Uterus (tissue), 4 donors: ENCODE measurements at places on chromosomes 5 and 9.
A peak's percentile ranks its signal among the peaks of the same experiment; 100 is the strongest.

DNA sequence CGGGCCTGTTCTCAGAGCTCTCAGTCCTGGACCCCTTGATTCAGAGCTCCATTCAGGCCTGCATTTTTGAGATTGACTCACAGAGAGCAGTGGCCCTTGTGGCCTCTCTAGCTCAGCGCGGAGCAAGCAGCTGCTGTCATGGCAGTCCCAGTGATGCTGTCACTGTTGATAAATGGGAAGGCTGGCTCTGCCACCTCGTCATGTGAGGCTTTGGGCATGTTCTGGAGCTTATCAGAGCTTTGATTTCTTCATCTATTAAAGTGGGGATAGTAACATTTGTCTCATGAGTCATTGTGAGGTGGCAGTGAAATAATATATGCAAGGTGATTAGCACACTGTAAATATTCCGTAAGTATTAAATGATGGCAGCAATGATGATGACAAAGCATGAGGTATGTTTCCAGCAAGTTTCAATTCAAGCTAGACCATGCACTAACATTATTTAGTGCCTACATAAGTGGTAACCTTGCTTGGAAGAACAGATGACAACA, 126.4 kb upstream of the CXCL14 start:
- DNase-seq = no peak

DNA sequence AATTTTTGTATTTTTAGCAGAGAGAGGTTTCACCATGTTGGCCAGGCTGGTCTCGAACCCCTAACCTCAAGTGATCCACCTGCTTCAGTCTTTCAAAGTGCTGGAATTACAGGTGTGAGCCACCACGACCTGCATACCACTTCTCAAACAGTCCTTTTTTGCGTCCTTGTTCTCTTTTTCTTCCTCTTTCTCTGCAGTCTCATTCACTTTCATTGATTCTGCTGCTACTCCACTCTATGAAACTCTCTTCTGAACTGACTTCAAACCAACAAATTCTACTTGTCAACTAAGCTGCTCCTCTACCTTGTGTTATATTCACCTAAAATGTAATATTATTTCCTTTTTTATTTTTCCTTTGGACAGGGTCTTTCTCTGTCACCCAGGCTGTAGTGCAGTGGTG, 7.9 kb downstream of the NSD1 start:
- DNase-seq = no peak

DNA sequence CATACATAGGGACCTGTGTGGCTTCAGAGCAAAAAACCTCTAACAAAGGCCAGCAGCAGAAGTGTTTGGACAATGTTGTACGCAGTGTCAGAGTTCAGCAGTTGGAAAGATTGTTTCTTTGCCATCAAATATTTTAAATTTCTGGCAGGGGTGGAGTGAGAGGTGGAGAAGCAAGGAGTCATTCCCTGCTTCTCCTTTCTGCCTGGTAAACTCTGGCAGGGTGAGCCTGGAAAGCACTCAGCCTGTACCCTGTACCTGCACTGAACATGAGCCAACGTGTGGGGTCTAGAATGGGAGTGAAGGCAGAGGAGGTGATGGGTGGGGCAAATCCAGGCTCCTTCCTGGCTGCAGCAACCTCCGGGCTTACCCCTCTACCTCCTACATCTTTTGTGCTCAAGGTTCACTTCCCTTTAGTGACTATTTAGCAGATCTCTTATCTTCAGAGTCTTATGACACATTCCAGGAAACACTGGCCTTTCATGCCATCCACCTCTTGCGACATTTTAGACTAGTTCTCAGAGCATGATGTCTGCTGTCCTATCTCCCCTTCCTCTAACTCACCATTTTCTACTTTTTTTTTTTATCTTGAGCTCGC, 445.0 kb upstream of the PIK3R1 start:
- no peak for DNase-seq

DNA sequence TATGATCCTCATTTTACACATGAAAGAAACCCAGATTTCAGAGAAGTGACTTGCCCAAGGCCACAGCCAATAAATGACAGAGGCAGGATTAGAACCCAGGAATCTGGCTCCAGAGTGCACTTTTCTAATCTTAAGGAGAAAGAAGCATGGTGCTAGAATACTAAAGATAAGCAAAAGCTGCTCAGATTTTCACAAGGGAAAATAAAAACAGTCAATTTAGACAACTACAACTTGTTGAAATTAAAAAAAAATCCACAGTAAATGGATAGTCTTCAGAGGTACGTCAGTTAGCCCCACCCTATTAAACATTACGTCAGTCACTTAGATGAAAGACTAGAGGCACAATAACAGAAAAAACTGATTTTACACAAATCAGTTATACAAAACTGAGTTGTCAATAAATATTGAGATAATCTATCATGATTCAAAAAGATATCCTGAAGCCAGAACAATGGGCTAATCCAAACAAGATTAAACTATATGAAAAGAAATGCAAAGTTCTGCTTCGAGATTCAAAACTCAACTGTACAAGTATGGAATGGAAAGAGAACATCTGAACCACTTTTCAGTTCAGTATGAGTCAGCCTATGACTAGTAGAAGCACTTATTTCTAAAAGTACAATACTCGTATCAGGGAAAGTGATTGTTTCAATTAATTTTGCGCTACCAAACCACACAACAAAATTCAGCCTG, 9.3 kb downstream of the TMEM245 start:
- DNase-seq = no peak

- no peak for DNase-seq
Observed at GRCh38 chr5:71828291-71829040, 109.4 kb downstream of the CARTPT start.

- no peak for DNase-seq
Observed at GRCh38 chr9:84694248-84694647, 24.7 kb downstream of the NTRK2 start.

DNA sequence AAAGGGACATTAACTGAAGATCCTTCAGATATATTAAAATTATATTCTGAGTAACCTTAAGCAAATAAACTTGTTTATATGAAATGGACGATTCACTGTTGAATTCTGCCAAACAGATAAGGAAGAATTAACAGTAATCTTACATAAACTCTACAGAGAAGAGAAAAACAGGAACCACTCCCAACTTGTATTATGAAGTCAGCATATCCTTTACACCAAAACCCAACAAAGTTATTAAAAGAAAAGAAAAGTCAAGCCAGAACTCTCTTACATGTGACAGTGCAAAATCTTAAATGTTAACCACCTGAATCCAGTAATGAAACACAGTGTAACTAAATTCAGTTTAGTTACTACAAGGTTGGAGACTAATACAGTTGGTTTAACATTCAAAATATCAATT, 185.8 kb downstream of the DEPDC1B start:
- no peak for DNase-seq

DNA sequence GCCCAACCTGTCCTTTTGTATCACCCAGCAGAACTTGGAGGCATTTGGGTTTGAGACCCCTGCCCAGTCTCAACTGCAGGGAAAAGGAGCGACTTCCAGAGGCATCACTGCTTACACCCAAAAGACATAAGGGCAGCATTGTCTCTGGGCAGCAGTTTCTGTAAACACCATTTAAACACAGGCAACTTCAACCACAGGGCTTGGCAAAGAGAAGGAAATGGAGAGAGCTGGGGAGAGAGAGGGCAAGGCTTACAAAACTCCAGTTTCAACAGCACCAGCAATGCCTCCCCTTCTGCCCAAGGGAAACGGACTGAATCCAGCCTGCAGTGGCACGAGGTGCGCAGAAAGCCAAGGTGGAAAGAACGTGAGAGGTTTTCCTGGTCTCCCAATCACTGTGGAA, 147.6 kb downstream of the ROR2 start:
- no peak for DNase-seq

GRCh38 chr9:89467278-89467625, 30.7 kb downstream of the SEMA4D start:
- no peak for DNase-seq

- DNase-seq = peak; percentile 40
Observed at GRCh38 chr9:134136118-134136995, 475 bp downstream of the WDR5 start.

DNA sequence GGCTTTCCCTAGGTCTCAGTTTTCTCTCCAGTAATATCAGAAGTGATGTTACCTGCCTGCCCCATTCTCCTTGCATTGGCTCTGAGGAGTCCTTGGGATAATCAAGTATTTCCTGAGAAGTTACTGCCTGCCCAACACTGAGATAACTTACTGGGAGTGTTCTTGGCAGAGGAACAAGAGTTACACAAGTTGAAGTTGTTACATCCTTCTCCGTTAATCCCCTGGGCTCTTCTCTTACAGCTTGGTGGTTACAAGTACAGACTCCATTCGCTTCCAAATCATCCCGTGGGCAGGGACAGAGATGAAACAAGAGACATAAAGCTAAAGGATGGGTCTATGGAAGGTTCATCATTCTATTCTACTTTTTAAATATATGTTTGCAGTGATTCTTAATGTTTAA, 74.1 kb upstream of the SAP30L start:
- no peak for DNase-seq

DNA sequence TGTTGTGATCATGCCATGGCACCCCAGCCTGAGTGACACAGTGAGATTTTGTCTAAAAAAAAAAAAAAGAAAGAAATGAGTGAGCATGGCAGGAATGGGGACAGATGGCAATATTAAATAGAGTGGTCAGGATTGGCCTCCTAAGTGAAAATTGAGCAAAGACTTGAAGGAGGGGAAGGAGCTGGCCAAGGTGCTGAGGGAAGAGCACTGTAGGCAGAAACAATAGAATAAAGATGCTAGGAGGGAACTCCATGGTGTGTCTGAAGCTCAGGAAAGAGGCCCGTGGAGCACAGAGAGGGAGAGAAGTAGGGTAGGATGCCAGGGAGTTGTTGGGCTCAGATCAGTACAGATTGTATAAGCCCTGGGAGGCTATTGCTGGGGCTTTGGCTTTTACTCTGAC, 64.4 kb upstream of the PCAT7 start:
- DNase-seq = no peak

DNA sequence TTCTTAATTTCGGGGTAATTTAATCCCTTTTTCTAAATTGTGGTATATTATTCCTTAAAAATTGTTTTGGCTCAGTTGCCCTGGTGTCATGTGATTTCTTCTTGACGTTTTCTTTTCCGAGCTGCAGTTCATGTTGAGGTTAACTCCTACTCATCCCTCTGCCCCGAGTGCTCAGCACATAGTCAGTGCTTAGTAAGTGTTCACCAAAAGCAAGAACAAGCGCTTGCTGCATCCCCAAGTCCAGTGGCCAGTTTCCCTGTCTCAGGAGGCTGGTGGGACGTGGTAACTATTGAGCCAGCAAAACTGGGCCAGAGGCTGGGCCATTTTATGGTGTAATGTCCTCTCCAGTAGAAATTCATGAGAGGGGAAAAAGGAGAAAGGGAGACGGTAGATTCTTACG, 23.3 kb downstream of the TRIO start:
- DNase-seq = no peak

GRCh38 chr9:83986765-83987401, 6.3 kb downstream of the RMI1 start:
- no peak for DNase-seq

GRCh38 chr5:14269395-14269794, 126.3 kb downstream of the TRIO start:
- no peak for DNase-seq

DNA sequence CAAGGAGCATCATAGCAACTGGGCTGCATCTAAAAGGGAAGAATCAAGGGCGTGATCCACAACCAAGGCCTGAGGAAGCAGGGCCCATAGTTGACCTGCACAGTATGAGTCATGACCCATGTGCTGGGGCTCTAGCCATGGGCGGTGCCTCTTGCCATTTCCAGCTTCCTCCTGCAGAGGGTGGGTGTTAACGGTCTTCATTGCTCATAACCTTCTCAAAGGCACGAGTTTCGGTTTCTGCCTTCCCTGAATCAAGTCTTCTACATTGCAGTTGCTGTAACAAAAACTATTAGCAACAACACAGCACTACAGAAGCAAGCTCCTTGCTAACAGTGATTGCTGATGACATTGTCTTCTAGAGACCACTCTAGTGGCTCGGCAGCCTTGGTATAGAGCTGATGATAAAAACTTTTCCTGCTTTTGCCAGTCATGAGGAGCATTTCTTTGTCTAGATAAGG, 66.9 kb downstream of the CTSL start:
- DNase-seq = peak; percentile 65

DNA sequence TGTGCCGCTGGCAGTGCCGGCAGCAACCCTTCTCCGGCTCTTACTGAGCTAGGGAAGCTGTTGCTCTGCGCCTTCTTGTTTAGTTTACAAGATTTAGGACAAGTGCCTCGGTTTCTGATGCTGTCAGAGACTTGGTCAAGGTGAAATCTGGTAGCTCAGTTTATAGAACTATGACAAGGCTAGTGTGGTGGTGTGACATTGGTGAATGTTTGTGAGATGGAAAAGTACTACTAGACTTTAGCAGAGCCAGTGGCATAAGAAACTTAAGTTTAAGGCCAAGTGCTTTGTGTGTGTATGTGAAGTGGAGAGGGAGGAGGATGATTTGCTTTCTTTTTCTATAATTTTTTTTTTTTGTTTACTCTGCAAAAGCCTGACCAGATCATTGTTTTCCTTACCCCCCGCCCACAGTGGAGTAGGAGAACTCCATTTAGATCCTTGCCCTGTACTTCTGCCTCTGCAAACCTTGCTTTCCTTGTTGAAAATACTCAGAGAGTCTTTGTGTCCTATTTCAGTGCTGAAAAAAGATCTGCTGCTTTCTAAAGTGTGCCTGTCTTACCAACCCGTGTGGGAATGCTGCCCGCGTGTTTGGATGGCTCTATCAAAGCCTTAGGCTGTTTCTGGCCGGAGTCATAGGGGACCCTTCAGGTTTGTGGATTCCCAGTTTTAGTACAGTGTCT, 75.9 kb downstream of the TRIO start:
- no peak for DNase-seq

DNA sequence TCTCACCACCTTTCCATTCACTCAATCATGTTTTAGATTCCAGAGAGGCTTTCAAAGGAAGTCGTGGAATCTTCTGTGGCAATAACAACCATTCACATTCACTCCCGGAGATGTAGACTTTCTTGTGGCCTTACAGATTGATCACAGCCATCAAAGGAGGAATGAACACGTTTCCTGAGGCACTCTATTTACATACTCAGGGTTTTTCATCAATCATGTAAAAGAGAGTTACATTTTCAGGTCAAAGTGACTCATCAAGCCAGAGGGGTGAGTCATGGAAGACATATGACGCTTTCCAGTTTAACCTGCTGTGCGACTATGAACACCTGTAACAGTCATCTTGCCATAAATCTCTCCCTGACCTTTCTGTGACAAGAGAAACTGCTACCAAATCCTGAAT, 39.3 kb upstream of the RAD23B start:
- no peak for DNase-seq

- DNase-seq = no peak
Observed at GRCh38 chr5:62732677-62733121, 154.1 kb downstream of the LRRC70 start.

GRCh38 chr9:68505681-68506409, 34.8 kb downstream of the TMEM252 start:
- peak; percentile 29 for DNase-seq
